CD4-positive, alpha-beta T cell (primary cell): ENCODE measurements at places on chromosomes 16 and 17.

GRCh38 chr16:56198006-56198754, 6.9 kb downstream of the GNAO1 start:
- no peak for DNase-seq

- peak; percentile 1 for DNase-seq
Measured at GRCh38 chr17:80754846-80755245, 210.2 kb downstream of the RPTOR start.

- no peak for DNase-seq
Measured at GRCh38 chr16:11121914-11122692, 133.9 kb downstream of the SOCS1 start.

DNA sequence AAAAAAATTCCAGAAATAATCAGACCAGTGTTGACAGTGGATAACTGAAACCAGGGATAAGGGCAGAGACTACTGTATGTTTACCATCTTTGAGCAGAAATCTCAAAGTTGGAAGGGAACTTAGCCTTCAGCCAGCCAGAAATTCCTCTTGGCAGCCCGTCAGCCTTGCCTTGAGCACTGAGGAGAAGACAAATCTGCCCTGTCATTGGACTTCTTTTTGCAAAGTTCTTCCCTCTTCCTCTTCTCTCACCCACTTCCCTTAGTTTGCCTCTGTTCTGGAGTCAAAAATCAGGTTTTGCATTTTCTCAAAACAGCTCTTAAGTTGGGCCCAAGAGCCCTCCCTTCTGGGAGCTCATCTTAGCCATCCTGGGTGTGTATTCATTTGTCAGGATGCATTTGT, 6.2 kb downstream of the TUFM start:
- DNase-seq: no peak

- DNase-seq: no peak
Measured at GRCh38 chr16:17497648-17498047, 26.9 kb upstream of the XYLT1 start.

DNA sequence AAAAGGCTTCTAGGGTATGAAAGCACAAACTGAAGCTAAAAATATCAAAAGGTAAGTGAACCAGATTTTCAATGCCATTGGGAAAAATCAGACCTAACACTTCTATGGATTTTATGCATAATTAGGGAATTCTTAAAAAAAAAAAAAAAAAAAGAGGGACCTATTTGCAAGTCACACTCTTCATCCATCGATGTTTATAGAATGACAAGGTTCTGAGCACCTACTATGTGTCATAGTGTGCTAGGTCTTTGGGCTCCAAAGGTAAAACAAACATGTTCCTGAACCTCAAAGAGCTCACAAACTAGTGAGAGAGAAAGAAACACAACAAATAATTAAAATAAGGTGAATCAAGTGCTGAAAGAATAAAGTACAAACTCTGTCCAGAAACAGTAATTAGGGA, 1.9 kb downstream of the HEATR6 start:
- no peak for DNase-seq
